ENCODE measurements at places on chromosomes 7 and 10.

GRCh38 chr10:77244286-77244685 lies 393.3 kb downstream of the KCNMA1 start:
- no peak for DNase-seq

DNA sequence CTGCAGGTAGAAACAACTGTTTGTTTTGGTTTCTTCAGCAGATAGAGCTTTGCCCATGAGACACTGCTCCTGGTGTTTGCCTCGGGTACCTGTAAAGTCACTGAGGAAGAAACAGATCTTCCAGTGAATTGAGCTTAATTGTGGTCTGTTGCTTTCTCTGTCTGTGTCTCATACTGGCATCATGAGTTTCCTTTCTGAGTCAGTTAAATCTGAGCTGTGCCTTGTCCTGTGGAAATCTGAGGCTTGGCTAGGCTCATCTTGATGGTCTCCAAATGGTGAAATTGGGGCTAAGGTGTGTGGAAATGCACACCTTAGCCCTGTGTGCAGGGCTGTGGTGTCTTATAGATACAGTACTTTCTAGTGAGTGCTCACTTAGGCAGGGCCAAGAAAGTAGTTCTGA lies 67.4 kb downstream of the GBF1 start:
- no peak for DNase-seq

DNA sequence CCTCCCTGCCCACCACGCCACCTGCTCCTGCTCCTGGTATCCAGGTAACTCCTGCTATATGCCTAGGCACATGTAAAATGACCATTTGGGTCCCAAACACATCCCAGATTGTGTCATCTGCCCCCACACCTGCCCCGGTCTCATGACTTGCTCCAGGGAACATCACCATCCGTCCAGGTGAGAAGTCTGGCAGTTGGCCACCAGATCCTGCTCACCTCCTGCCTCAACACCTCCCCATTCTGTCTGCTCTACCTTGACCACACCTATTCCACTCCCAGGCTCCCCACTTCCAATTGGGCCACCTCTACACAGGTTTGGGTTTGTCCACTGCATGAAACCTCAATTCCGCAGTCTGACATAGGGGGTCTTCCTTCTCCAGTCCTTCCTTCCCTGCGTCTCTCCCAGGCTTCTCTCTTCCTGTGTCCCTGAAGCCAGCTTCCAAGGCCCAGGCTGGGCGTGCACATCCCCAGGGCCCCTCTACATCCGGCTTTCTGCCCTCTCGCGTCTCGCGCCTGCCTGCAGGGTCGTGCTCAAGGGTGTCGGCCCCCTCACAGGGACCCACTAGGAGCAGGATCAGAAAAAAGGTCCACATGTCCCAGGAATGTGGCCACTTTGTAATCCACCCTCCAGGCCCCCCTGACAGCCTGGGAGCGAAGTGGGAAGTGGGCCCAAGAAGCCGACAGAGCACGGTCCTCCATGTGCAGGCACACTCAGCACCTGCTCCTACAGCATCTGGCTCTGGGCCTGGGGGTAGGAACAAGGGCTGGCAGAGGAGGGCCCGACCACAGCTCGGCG lies 49.3 kb upstream of the DAGLB start:
- DNase-seq = no peak

DNA sequence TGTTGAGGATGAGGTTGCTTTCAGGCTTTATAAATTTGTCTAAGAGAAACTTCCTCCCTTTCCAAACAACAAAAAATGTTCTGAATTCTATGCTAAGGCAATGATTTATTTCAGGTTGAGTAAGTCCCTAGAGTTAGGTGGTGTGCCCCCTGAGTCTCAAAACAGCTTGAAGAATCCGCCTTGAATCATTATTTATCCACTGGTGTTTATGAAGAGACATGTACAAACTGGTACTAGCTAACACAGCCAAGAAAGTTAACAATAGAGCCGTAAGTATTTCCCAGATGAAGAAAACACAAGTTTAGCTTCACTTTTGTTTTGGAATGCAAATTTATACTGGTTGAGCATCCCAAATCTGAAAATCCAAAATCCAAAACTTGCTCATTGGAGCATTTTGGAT lies 66.2 kb upstream of the SRPK2 start:
- no peak for DNase-seq

DNA sequence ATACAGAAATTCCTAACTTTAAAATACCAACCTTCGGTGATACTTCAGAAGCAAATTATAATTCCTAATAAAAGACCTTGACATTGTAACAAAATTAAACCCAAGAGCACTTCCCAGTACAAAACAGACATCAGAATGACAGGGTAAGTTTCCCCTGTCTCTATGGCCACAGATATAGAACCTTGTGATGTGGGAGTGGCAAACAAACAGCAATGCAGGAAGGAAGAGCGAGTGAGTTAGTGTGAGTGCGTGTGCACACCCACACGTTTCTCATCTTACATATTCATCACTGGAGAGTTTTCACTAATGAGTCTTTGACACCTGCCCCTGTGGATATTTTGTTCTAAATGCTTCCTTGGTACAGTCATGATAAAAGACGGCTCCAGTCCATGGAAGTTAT lies 72.2 kb downstream of the VWC2 start:
- no peak for DNase-seq

GRCh38 chr10:96664563-96664962 lies 55.8 kb downstream of the PIK3AP1 start:
- no peak for DNase-seq

DNA sequence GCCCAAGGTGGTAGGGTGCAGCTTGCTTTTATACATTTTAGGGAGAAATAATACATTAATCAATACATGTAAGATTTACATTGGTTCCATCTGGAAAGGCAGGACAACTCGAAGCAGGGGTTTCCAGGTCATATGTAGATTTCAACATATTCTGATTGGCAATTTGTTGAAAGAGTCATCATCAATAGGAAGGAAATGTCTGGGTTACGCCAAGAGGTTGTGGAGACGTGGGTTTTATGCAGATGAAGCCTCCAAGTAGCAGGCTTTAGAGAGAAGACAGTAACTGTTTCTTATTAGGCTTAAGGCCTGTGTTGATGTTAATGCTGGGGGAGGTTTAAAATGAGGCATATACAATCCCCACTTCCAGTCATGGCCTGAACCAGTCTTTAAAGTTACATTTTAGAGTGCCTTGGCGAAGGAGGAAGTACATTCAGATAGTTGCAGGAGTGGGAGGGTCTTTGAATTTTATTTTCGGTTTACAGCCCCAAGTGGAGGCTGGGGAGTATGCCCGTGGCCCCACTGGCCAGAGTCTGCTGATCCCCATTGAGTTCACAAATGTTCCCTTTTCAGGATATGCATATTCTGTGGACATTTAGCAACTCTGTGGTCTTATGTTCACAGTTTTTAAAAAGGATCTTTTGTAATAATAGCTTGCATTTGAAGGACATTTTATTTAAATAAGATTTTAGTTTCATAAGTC lies 166.0 kb upstream of the GDF10 start:
- DNase-seq = no peak

- DNase-seq = no peak
Observed at GRCh38 chr7:131409129-131409766, 81.6 kb downstream of the MKLN1 start.

- DNase-seq = no peak
Observed at GRCh38 chr7:132564090-132564489, 12.2 kb downstream of the PLXNA4 start.

DNA sequence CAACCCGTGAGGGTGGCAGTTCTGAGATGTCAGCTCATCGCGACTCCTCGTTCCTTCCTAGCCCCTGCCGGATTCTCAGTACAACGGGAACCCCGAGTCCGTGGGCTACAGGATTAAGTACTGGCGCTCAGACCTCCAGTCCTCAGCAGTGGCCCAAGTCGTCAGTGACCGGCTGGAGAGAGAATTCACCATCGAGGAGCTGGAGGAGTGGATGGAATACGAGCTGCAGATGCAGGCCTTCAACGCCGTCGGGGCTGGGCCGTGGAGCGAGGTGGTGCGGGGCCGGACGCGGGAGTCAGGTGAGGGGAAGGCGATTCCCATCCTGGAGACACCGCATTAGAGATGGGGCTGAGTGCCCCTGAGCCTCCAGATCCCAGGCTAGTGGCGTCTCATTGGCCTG lies 568.1 kb upstream of the FOXK1 start:
- DNase-seq = no peak

GRCh38 chr7:44961844-44962482 lies 16.9 kb downstream of the MYO1G start:
- DNase-seq = no peak

DNA sequence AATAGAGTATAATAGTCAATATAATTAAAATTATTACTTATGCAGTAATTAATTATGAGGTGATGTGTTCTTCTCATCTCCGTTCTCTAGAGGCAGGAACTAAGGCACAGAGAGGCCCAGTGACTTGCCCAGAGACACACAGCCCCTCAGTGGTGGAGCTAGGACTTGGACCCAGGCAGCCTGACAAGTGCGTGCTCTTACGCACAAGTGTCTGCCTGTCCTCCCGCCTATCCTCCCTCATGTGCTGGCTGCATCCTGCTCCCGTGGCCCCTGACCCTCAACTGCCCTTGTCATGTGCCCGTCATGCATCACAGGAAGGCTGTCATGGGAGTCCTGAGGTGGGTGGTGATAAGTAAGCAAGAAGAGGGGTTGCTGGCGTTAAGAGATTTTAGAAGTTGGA lies 14.3 kb downstream of the IL2RA start:
- DNase-seq = no peak

DNA sequence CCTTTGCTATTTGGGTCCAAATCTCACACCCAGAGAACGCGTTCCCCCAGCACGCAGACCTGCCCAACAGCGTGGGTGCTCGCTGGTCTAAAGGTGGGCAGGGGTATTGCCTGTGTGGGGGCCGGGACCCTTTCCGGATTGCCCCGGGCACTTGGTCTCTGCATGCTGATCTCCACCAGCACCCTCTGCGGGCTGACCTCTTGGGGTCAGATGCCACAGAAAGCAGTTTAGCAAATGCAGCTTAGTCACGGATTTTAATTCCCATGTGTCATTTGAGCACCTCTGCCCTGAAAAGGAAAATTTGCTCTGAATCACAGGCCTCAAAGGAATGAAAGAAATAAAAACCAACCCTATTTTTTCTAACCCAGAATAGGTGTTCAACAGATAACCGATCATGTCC lies 46.7 kb downstream of the PKD1L1 start:
- DNase-seq = no peak
